T-helper 17 cell (primary cell): ENCODE measurements at places on chromosomes 7 and 10. TPM values are rescaled to one million over a fixed set of nuclear protein-coding genes. Genes with fewer than 3 reads are reported as not detected.

GRCh38 chr7:25842201-25842733 lies 309.7 kb upstream of the NFE2L3 start:
- no peak for DNase-seq

- DNase-seq, result no peak
Measured at GRCh38 chr7:126776498-126776897, 476.2 kb downstream of the GRM8 start.

- DNase-seq, result no peak
Measured at GRCh38 chr10:11878776-11879175, 55.6 kb downstream of the PROSER2 start.

DNA sequence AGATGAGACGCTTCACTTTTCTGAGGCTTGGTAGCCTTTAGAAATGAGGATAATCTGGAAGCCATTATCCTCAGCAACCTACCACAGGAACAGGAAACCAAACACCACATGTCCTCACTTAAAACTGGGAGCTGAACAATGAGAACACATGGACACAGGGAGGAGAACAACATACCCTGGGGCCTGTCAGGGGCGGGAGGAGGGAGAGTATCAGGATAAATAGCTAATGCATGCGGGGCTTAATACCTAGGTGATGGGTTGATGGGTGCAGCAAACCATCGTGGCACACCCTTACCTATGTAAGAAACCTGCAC lies 48.9 kb downstream of the LRGUK start:
- no peak for DNase-seq

The FGFR2 gene
- total RNA-seq, result 0.82 TPM

DNA sequence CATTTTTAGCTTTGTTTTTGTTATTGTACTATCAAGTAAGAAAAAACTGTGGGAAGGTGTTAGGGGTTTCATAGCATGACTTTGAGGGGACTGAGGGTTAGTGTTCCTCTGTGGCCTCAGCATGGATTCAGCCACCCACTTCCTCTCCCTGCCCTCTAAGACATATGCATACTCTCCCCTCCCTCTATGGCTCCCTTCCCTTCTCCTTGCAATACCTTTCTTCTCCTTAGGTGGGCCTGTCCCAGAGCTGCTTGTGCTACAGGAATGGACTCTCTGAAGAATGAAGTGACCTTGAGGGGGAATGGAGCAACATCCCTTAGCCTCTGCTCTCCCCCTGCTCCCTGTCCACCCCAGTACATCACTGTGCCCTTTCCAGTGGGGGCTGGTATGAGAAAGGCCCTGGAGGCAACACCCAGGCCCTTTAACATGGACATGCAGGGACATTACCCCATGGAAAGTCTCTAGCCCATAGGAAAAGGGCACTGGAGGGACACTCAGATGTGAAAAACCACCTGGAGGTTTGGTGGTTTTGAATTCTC lies 22.4 kb downstream of the CDH23 start:
- no peak for DNase-seq

The MYO3A gene
- not detected for total RNA-seq

The ADAMTS14 gene
- not detected for total RNA-seq

The SUN3 gene
- total RNA-seq, result not detected

DNA sequence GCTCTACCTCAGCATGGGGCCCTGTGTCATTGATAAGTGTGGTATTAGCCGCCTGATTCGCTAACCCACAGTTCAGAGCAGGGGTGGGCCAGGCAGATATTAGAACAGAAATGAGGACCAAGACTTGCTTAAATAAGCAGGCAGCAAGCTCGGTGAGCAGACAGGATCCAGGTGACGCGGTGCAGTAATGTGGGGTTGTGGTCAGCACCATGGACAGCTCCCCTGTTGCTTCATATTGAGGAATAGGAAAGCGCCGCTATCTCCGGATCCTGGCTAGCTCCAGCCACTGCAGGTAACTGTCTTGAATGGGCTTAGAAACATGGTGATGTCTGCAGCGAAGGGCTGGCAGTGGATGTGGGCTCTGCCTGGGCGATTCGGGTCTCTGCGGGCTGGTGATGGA lies 51.3 kb upstream of the GPR26 start:
- DNase-seq, result peak; percentile 13

The ASB10 gene
- total RNA-seq, result not detected

DNA sequence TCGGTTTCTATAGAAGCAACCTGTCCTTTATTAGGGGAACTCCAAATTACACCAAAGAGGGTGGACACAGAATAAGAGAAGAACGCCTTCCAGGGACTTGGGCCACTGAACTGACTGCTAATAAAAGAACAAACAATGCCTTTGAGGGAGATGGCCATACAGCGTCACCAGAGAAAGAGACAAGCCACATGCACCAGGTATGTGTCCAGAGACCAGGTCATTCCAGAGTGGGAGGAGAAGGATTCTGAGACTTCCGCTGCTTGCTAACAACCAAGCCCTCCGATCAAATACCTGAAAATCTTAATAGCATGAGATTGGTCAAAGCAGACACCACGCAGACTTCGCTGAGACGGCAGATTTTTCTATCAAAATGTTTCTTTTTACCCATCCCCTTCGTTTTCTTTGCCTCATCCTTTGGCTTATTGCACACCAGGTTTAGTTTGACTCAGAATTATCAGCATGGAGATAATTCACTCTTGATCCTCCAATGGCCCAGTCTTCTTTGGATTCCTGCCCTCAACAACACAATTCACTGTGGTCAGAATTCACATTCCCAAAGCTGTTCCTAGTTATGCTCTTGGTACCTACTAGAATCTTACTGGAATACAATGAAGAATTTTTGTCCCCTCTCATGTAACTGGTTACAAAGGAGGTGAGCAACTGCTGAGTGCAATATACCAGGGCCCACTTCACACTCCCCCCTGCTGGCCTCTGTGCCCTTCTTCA lies 87.4 kb upstream of the DDC start:
- no peak for DNase-seq

The CLEC5A gene
- total RNA-seq, result 0.27 TPM

The LRRC27 gene
- total RNA-seq, result 3.5 TPM

The C10orf71 gene
- not detected for total RNA-seq

The ANKIB1 gene
- total RNA-seq, result 54.7 TPM

GRCh38 chr7:131556053-131556908 lies at the start of gene PODXL:
PODXL (minus strand) TSS chr7:131556628; CDS start chr7:131556359, 269 bp downstream.
- peak; percentile 48 for DNase-seq
